ENCODE measurements at places on chromosomes 5 and 9. TPM values are rescaled to one million over a fixed set of nuclear protein-coding genes. Genes with fewer than 3 reads are reported as not detected.

The LOX gene
- 4.4 TPM for total RNA-seq

DNA sequence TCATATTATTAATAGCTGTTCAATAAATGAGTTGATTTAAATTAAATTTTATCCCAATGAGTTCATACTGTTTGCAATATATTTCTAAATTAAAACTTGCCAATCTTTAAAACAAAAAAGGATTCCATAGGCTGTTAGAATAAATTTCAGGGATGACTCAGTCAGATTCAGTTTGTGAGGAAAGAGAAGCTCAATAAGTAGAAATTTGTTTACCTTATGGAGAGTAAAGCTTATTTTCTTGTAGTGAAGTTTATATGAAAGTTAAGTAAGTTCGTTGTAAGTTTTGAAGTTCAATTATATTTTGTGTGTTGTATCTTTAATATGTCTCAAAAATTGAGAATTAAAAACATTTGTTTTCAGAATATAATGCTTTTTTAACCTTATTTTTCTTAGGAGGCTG lies 29.0 kb downstream of the GPBP1 start:
- peaks cover 95% of the 10 kb centered on the region for H3K4me1 ChIP-seq
- no peaks in the 10 kb centered on the region for H3K27me3 ChIP-seq
- H3K36me3 ChIP-seq, result no peaks in the 10 kb centered on the region

DNA sequence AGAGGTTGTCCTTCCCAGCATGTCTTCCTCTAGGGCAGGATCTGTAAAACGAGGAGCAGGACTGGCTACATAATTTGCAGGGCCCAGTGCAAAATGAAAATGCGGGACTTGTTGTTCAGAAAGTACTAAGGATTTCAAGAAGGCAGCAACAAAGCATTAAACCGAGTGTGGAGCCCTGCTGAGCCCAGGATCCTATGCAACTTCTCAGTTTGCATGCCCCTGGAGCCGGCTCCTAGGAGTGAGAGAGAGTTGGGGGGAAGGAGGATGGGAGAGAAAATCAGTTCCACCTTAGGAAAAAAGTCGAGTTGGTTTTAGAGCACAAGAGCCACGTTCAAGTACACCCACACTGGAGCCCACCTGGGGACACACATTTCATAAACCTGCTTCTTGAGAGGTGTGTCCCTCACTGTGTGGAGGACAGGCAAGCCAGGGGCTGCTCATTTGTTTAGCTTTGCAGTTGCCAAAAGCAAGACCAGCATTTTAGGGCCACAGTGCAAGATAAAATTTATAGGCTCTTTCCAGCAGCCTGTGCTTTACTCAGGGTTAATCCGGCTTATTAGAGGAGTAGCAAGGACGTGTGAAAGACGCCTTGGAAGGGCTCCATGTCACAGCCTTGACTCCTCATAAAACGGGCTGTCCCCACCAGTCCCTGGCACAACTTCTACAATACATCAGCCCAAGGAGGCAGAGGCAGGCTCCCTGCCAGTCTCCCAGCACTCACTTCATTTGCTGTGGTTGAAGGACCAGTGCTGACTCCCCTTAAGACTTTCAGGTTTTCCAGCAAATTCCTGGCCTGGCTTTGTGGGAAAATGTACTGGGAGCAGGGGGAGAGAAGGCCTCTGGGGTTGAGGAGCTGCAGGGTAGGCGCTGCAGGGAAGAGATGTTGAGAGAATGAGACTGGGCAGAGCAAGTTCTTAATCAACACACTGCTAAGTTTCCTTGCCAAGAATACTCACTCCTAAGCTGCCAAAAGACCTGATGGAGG lies 159.7 kb upstream of the SEMA6A start:
- H3K4me1 ChIP-seq, result peaks cover 32% of the 10 kb centered on the region
- no peak overlapping the region for H3K27ac ChIP-seq
- peak; percentile 23 for DNase-seq
- H3K36me3 ChIP-seq, result no peaks in the 10 kb centered on the region
- no peak overlapping the region for H3K4me3 ChIP-seq
- no peaks in the 10 kb centered on the region for H3K27me3 ChIP-seq

GRCh38 chr9:94912700-94913249 lies 186.3 kb downstream of the AOPEP start:
- H3K4me3 ChIP-seq, result no peak overlapping the region
- H3K27ac ChIP-seq, result no peak overlapping the region
- H3K36me3 ChIP-seq, result no peaks in the 10 kb centered on the region
- no peaks in the 10 kb centered on the region for H3K27me3 ChIP-seq
- peaks cover 44% of the 10 kb centered on the region for H3K4me1 ChIP-seq

The HDAC3 gene
- total RNA-seq, result 27.4 TPM

The MED27 gene
- total RNA-seq, result 16.3 TPM

- peak overlapping the region; percentile 37 for H3K27ac ChIP-seq
- H3K4me3 ChIP-seq, result peak overlapping the region; percentile 49
- no peaks in the 10 kb centered on the region for H3K27me3 ChIP-seq
- H3K4me1 ChIP-seq, result peaks cover 96% of the 10 kb centered on the region
- no peaks in the 10 kb centered on the region for H3K36me3 ChIP-seq
Measured at GRCh38 chr9:125758986-125759763, 12.0 kb downstream of the PBX3 start.

- H3K36me3 ChIP-seq, result no peaks in the 10 kb centered on the region
- no peaks in the 10 kb centered on the region for H3K4me1 ChIP-seq
- H3K4me3 ChIP-seq, result no peak overlapping the region
- no peak overlapping the region for H3K27ac ChIP-seq
- H3K27me3 ChIP-seq, result peaks cover 30% of the 10 kb centered on the region
Measured at GRCh38 chr5:69032009-69032408, 61.8 kb upstream of the SLC30A5 start.

The KIF4B gene
- not detected for total RNA-seq

Measured in left ventricle myocardium inferior (tissue), 1 donor.